NCI-H345 (cell line): ENCODE measurements at places on chromosomes 13 and 19.

GRCh38 chr13:114157869-114158495 lies 21.1 kb upstream of the CFAP97D2 start:
- no peak for DNase-seq

- DNase-seq: no peak
Measured at GRCh38 chr19:30604657-30605056, 232.5 kb downstream of the ZNF536 start.

DNA sequence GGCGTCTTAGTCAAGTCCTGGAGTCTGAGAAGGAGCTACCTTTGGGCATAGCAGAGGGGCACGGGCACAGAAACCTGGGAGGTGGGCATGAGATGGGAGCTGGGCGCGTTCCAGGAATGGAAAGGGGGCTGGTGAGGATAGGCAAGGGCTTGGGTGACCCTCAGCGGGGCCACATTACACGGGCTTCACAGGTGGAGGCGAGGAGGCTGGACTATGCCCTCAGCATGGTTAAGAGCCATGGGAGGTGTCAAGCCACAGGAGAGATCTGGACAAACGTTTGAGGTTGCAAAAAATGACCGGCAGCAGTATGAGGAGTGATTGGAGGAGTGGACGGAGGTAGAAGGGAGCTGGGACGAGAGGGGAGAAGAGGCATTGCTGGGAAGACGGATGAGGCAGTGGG lies 21.5 kb downstream of the NECTIN2 start:
- no peak for DNase-seq

- no peak for DNase-seq
Measured at GRCh38 chr19:46928951-46929350, 68.2 kb downstream of the ARHGAP35 start.

DNA sequence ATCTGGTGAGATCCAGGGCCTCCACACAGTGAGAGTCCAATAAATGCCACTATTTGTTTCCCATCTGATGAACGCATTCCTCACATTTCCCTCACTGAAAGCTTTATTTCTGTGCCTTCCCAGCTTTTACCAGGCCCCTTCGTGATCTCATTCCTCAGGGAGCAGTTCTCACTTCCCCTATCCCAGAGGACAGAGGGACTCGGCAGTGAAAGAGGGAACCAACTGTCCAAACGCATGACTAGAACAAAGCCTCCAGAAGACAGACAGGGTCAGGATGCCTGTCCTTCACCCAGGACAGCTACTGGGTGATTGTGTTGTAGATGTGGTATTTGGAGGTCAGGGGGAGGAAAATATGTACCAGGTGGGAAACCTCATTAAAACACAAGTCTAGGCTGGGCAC lies 2.0 kb upstream of the ZBTB45 start:
- DNase-seq: no peak

GRCh38 chr13:46145950-46146349 lies 36.0 kb downstream of the LCP1 start:
- DNase-seq: no peak

GRCh38 chr19:50836543-50837195 lies 3.3 kb upstream of the KLK15 start:
- DNase-seq: no peak

- no peak for DNase-seq
Measured at GRCh38 chr13:108768035-108768434, 138.6 kb downstream of the MYO16 start.

DNA sequence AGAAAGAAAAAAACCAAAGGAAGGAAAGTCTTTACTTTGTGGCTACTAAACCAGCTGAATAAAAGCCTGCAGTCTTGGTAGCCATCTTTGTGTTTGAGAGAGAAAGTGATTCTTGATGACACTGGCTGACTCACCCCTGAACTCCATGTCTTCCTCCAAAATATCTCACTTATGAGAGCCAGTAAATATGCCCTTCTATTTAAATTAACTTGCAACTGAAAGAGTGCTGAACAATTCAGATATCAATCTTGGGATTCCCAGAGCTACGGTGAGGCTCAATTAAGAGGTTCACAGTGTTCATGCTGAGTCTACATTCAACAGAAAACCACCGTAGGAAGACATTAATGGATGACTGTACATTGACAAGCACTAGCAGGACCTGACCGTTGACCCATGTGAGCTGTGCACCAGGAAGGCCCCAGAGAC lies 57.9 kb downstream of the KCTD12 start:
- no peak for DNase-seq
